ENCODE measurements at places on chromosomes 3 and 15.

- DNase-seq, result no peak
These were observed 12.8 kb upstream of the LRRC15 start for GRCh38 chr3:194382196-194382891.

GRCh38 chr15:89015412-89016097 is 72.7 kb upstream of the ABHD2 start:
- DNase-seq, result no peak

DNA sequence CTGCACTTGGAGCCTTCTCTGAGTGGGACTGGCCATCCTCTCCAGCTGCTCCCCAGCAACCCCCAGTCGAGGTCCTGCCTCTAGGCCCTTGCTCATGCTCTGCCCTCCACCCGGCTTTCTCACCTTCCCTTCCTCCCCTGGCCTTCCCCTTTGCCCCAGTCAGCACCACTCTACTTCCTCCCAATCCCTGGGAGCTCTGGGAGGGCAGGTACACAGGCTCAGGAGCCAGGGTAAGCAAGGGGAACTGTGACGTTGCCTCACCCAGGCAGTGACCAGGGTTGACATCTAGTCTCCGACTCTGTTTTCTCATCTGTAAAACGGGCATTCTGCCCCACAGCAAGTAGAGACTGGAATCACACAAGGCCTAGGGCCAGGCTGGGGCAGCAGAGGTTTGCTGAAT is 66.6 kb upstream of the TMEM115 start:
- DNase-seq, result no peak

DNA sequence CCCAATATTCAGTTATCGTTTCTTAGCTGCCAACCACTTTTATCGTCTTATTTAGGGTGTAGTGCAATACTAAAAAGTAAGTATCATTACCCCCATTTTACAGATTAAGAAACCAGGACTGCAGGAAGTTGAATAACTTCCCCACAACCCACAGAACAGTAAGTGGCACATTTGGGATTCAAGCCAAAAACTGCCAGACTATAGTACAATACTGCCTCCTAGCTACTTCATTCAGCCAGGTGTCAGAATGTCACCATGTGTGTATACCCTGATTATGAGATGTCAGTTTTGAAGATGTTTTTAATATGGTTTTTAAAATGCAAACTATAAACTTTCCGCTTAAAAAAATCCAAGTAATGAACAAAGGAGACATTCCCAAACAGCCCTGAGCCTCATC is 74.2 kb upstream of the PROK2 start:
- DNase-seq, result no peak

GRCh38 chr3:187161556-187161955 is 22.3 kb upstream of the RPL39L start:
- DNase-seq, result no peak

GRCh38 chr3:33372218-33373081 is 67.8 kb downstream of the UBP1 start:
- peak; percentile 32 for DNase-seq

DNA sequence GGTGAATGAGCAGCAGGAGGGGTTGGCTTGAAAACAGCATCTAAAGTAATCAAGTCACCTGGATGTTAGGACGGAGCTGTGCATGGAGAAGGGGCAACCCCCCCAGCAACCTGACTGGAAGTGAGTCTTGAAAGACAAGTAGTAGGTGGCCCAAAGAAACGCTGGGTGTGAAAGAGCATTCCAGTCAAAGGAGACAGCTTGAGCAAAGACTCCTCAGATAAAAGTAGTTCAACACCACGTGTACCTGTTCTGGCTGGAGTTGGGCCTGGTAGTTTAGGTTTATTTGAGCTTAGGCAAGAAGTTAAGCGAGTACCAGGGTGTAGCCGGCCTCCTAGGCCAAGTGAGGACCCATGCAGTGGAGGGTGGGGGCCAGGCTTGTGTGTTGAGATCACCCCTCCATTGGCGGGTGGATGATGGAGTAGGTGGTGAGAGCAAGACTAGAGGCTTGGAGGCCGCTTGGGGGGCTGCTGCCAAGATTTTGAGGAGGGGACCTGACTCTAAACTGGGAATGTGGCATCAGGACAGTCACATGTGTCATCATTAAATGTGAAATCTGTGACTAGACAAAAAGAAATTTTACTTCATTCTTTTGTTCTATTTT is 61.3 kb downstream of the ABHD2 start:
- no peak for DNase-seq
